ENCODE measurements at places on chromosomes 11 and 22.

DNA sequence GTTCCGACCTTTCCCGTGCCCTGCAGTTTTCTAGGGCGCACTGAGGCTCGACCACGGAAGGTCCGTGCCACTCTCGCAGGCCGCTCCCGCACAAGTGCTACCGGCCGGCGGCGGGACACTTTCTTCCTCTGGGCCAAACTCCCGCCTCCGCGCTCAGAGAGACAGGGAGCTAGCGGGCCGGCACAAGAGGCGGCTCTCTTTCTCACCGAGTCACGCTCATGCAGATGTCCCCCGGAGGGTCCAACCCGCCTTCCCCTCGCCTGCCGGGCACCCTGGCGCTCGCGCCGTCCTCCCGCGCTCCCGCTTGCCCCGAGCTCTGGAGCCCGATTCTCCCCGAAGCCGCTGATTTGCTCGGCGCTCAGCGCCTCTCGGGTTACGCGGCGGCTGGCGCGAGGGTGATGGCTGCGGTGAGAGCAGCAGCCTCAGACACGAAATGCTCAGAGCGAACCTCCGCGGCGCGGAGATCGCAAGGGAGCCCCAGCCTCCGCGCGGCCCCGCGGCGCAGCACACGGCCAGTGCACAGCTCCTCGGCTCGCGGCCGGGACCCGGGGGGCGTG, 1.0 kb downstream of the LMO1 start:
- peak; percentile 69 for DNase-seq

DNA sequence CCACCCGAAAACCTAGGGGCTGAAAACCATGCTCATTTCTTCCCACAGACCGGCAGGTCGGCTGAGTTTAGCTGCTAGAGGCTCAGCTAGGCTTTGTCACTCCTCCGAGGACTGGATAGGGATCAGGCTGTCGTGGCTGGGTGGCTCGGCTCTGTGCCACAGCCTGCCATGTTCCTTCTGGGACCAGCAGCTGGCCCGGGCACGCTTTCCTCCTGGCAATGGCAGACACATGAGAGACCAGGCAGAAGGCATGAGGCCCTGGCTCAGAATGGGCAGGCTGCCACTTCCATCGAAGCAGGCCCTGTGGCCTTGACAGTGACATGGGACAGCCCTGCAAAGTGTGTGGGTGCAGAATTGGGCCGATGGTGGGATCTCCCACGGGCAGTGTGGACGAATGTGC, 20.9 kb downstream of the PARVG start:
- no peak for DNase-seq

- peak; percentile 97 for DNase-seq
Observed at GRCh38 chr11:119381181-119381988, at the start of gene USP2. TSS of gene USP2 (minus strand) at chr11:119381690. CDS start at chr11:119373480, 8,210 bp downstream.

DNA sequence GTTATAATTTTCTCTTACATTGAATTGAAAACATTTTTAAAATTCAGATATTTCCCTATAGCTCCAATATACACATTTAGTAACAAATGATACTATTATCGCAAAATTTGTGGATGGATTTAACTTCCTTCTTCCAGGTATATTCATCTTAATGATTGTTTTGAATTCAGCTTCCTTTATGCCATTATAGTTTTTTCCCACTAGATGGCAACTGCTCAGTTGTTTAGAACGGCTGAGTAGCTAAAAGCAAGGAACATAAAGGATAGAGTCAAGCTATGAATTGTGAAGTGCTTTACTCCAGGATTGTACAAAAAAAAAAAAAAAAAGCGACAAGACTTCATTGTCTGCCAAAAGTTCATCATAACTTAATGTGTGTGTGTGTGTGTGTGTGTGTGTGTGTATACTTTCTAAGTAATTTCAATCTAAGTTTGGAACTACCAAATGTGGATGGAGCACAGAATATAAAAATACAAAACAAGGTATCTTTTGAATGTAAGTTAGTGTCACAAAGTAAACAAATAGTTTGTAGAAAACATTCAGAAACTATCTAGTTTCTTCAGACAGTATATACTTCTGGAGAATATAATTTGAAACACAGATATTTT, 846.4 kb downstream of the DLG2 start:
- no peak for DNase-seq

DNA sequence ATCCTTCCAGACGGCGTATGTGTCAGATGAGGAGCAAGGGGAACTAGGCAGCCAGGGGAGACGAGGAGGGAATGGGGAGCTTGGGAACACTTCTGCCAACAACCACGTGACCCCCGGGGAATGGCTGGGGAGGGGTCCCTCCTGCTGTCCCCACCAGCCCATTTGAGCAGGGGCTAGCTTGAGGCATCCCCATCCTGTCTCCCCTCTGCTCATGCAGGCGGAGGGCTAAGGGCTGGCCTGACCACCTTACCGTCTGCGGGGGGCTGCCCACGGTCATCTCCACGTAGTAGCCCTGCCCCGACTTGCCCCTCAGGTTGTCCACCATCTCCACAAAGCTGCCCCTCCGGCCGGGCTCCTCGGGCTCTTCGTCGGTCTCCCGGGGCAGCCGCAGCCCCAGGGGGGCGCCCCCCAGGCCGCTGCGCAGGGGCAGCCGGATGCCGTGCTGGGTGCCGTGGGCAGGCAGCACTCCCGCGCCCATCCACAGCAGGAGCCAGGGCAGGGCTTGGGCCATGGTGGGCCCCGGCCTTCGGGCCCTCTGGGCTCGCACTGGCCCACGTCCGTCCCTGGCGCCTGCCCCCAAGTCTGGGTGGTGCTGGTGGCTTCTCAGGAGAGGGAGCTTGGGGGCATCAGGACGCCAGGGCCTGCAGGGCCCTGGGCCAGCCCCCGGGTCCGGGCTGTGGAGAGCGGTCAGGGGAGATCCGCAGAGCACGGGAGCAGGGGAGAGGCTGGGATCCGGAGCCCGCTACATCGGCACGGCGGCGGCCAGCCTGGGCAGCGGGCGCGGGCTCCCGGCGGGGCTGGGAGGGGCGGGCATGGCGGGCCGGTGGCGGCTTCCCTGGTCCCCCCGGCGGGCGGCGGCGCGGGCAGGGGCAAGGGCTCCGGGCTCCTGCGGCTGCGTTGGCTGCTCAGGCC, 515 bp downstream of the BACE1 start:
- no peak for DNase-seq

DNA sequence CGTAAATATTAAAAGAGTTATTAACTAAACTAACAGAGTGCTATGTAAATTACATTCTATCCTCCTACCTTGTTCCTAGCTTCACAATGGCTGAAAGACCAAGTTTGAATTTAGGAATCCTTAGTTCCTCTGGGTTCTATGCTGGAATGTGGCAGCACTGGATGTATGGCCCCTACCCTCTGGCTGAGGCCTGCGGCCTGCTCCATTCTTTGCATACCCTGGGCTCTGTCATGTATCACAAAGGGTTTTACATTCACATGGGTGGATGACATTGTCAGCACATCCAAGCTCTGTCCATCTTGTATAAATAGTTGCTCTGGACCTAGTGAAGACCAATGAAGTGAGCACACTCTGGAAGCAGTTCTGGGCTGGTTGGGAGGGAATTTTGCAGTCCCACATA, 54.5 kb downstream of the AASDHPPT start:
- DNase-seq, result no peak

GRCh38 chr11:1863352-1864216, 10.7 kb downstream of the LSP1 start:
- peak; percentile 91 for DNase-seq

DNA sequence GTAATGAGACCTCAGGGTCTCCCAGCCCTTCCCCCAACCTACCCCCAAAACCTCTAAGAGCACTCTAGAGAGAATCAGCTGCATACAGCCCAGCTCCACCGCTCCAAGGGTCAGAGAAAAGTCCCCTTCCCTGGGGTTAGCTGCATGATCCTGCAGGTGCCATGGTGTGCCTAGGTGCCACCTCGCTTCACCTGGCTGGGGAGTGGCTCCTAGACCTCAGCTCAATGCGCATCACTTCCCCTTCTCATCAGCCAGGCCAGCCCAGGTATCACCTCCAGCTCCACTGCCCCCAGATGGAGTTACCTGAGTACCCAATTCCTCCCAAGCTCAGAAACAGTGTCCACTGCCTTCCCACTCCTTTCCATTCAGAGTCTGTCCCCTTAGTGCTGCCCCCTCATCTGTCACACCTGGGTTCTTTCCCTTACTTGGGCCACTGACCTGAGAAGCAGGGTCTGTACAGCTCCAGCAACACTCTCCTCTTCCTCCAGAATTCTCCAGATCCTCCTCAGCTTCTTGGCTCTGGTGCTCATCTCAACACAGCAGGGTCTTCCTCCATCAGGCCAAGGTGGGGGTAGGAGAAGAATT, 1.3 kb downstream of the STARD10 start:
- no peak for DNase-seq

GRCh38 chr11:109998921-109999320, 94.3 kb upstream of the ZC3H12C start:
- no peak for DNase-seq

- DNase-seq, result no peak
Observed at GRCh38 chr11:58796333-58796732, 48.2 kb downstream of the GLYATL2 start.

- peak; percentile 23 for DNase-seq
Observed at GRCh38 chr11:76603202-76603601, 67.3 kb downstream of the LRRC32 start.

DNA sequence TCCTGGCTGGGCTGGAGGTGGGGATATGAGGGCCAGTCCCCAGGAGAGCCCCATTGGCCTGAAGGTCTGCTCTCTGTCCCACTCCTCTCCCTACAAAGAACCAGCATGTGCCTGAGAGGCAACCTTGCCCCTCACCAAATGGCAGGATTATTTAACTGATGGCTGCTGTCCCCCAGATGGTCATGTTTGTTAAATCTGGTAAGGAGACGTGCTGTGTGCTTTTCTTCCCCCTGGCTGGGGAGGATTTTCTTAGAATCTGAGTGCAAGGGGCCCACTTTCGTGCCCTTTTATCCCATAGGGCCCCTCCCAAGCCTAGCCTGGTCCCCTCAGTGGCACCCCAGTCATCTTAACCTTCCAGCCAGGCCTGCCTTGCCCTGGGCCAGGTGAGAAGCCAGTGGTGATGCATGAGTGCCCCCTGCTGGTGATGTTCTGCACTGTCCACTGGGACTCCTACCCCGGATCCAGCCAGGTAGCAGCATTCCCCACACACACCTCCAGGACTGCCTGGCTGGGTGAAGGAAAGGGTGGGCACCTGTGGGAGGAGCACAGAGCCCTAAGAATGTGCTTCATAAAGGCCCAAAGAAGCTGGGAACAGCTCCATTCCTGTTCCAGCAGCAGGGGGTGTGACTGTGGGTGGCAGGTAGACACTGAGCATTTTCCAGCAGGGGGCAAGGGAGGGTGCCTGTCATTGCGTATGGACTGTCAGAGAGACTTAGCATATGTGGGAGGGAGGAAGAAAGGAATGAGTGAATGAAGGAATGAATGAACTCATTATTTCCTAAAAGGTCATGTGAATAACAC, 28.9 kb downstream of the MFNG start:
- peak; percentile 56 for DNase-seq

GRCh38 chr22:31038686-31039085, 42.4 kb upstream of the SMTN start:
- no peak for DNase-seq

DNA sequence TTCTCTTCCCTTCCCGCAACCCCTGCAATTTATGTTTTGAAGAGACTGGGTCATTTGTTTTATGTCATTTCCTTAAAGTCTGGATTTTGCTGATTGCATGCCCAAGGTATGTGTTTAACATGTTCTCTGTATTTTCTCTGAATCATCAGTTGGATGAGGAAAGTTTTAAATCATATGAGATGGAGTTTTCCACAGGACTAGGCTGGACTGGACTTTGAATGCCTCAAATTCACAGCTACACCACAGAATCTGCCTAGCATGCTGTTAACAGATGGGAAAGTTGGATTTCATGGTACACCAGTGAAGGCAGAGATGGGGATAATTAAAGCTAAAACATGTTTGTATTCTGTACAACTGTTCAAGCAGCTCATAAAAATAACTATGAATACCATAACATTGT, 62.6 kb downstream of the CWC15 start:
- DNase-seq, result no peak

DNA sequence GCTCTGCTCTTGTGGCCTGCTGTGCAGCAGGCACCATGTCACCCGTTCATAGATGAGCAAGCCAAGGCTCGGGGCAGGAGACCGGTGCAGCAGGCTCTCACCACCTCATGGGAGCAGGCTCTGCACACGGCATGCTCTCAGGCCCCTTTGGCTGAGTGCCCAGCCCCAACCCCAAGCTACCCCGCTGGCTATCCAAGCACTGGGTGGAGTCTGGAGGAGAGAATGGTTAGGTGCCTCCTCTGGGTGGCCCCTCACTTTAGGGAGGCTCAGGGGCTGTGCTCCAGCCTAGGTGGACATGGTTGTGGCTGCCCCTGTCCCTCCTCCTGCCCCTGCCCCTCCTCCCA, 199.9 kb downstream of the IGLL1 start:
- DNase-seq, result no peak

GRCh38 chr11:14073849-14074476, 111.4 kb downstream of the SPON1 start:
- peak; percentile 47 for DNase-seq

DNA sequence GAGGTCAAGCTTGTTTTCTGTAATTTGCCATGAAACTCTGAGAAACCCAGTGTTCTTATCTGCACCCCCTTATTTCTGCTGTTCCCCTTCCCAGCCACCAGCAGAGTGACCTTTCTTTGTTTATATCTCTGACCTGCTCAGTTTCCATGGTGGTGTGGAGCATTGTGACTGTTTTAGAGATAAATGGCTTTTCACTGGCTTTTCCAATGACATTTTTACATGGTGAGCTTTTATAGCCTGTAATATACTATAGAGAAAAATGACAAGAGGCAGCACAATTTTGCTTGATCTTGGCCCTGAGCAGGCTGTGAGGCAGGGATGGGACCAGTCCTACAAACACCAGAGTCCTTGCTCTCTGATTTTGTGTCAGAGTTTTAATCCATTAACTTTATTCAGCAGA, 233.9 kb downstream of the FAT3 start:
- DNase-seq, result no peak

DNA sequence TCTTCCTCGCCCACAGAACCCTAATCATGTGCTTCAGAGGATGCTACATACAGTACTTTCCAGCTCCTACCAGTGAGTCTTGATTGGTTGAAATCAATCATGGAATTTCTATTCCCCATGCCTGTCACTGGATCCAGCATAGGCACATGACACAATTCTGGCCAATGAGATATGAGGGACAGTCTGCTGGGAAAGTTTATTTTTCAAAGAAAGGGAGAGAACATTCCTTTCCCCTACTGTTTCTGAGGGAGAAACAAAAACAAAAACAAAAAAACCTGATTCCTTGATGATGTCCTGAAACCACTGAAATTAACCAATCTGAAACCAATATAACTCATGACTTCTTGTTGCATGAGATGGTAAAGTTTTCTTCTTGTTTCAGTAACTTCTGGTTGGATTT, 3.3 kb upstream of the RCN1 start:
- DNase-seq, result no peak

DNA sequence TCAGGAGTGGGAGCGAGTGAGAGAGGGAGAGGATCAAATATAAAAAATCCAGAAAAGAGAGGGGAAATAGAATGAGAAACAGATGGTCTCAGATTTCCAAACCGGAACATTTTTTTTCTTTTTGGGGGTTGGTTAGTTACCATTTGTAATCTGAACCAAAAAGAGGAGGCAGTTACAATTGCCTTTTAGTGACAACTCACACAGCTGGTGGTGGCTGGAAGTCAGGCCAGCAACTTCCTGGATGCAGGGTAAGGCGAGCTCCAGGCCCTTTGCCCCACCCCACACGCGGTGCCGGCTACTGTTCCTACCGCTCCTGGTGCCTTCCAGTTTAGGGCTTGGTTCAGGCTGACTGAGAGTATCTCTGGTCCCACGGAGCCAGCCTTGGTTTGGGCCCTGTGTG, 21.0 kb upstream of the UBASH3B start:
- DNase-seq, result peak; percentile 46

Measured in left hindlimb (tissue), 1 donor.